ENCODE measurements at places on chromosomes 16 and 17. TPM values are rescaled to one million over a fixed set of nuclear protein-coding genes. Genes with fewer than 3 reads are reported as not detected.

ABCA9 gene
- total RNA-seq, result not detected

CA5A gene
- total RNA-seq, result not detected

SLC38A8 gene
- not detected for total RNA-seq

GDE1 gene
- 70.8 TPM for total RNA-seq

CNTD1 gene
- total RNA-seq, result not detected

CHAD gene
- total RNA-seq, result 0.17 TPM

RAB11FIP4 gene
- total RNA-seq, result 53.2 TPM

MYL4 gene
- total RNA-seq, result not detected

BHLHA9 gene
- 0.34 TPM for total RNA-seq

DNA sequence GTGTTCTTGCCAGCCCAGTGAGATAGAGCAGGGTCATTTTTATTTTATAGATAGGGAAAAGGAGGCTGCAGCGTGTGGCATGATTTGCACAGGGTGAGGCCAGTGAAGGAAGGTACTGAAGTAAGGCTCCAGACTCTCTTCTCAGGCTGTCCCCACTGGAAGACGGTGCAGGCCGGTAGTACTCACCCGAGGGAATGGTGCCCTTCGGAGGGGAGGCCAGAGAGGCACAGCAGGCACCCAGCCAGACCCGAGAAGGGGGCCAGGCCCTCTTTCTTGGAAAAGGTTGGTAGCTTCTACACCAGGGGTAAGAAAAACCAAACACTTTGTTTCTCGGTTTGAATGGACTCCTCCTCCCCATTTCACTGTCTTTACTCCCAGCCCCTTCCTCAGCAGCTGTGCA lies 288 bp downstream of the ANKRD40CL start:
- H3K4me1 ChIP-seq, result no peaks in the 10 kb centered on the region
- no peaks in the 10 kb centered on the region for H3K27me3 ChIP-seq
- H3K27ac ChIP-seq, result no peak overlapping the region
- no peaks in the 10 kb centered on the region for H3K36me3 ChIP-seq

DNA sequence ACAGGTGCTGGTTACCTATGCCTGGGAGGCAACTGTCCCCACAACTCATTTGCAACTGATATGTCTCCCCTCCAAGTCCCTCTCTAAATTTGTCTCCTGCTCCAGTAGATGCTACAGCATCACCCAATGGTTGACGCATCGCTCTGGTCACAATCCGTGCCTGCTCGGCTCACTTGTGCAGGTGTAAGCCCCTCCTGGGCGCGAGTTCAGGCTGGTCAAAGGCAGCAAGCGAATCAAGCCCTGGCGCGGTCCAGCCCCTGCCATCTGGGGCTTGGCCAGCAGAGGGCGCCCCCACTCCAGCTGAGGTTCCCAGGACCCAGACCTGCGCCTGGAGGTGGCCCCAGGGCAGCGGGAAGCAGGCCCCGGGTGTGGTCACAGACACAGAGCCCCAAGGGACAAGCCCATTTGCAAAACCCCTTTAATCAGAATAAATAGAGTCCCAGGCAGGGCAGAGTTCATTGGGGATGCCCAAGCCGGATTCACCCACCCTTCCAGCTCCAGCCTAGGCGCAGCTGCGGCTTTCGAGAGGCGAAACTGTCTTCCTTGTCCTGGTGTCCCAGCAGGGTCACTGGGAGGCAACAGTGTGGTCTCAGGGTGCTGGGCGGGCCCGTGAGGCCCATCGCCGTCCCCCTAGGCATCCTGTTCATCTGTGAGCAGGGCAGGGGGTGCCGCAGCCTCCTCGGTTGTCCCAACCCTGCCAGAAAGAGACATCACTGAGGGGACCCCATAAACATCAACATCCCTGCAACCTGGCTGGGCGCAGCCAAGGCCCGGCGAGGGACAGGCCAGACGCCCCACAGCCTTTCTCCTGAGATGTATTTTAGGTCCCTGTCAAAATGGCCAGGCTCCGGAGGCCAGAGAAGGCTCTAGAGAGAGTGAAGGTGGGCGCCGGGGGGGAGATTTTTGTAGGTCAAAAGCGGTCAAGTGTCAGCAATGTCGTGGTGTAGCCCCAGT lies 15.8 kb downstream of the TMC6 start:
- no peaks in the 10 kb centered on the region for H3K27me3 ChIP-seq
- H3K36me3 ChIP-seq, result no peaks in the 10 kb centered on the region
- no peak overlapping the region for H3K4me3 ChIP-seq

GRCh38 chr17:705863-706262 lies 8.8 kb downstream of the VPS53 start:
- H3K27ac ChIP-seq, result no peak overlapping the region
- no peaks in the 10 kb centered on the region for H3K4me1 ChIP-seq
- no peak for DNase-seq

DNA sequence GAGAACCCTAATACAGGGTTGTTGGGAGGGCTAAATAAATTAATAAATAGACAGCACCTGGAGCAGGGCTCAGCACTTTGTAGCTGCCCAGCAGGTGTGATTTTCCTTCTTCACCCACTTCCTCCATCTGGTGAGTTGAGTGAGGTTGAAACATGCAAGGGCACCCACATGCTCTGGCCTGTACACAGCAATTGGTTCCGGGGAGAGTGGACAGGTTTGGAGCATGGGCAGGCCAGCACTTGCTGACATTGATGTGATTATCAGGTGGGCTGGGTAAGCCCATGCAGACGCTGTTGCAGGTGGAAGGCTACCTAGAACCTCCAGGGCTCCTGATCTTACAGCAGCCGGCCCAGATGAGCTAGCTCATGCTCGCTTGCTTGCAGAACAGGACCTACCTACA lies 1.3 kb upstream of the MRTFB start:
- no peaks in the 10 kb centered on the region for H3K27me3 ChIP-seq
- no peaks in the 10 kb centered on the region for H3K4me1 ChIP-seq
- DNase-seq, result no peak
- no peak overlapping the region for H3K4me3 ChIP-seq

- H3K4me1 ChIP-seq, result no peaks in the 10 kb centered on the region
- no peaks in the 10 kb centered on the region for H3K27me3 ChIP-seq
- H3K4me3 ChIP-seq, result no peak overlapping the region
- H3K27ac ChIP-seq, result no peak overlapping the region
- H3K36me3 ChIP-seq, result no peaks in the 10 kb centered on the region
Observed at GRCh38 chr16:79360267-79360666, 240.3 kb downstream of the MAF start.

GRCh38 chr17:3754458-3755334 lies 31.0 kb downstream of the HASPIN start:
- H3K27me3 ChIP-seq, result no peaks in the 10 kb centered on the region
- peak overlapping the region; percentile 73 for H3K4me3 ChIP-seq
- peak overlapping the region; percentile 60 for H3K27ac ChIP-seq
- peak; percentile 100 for DNase-seq
- no peaks in the 10 kb centered on the region for H3K36me3 ChIP-seq
- H3K4me1 ChIP-seq, result peaks cover 5% of the 10 kb centered on the region

DNA sequence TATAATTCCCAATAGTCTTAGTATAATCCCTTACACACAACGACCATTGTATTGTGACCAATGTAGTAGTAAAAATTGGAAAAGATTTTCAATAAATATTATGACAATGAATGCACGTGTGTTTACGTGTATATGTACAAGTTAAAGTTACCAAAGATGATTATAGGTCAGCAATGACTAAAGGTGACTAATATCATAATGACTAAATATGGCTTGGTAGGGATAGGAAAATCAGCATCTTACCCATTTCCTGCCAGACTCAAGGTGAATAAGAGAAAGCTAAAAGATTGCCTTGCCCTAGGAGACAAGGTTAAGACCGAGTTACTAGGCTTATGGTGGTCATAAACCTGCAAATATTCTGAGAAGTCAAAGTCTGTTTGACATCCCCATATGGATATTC lies 34.4 kb downstream of the CPD start:
- no peak overlapping the region for H3K27ac ChIP-seq
- no peak overlapping the region for H3K4me3 ChIP-seq
- DNase-seq, result no peak
- no peaks in the 10 kb centered on the region for H3K36me3 ChIP-seq

- no peak for DNase-seq
- H3K27ac ChIP-seq, result no peak overlapping the region
- no peak overlapping the region for H3K4me3 ChIP-seq
- no peaks in the 10 kb centered on the region for H3K27me3 ChIP-seq
- peaks cover 12% of the 10 kb centered on the region for H3K36me3 ChIP-seq
Observed at GRCh38 chr17:47470836-47471235, 60.1 kb upstream of the NPEPPS start.

DNA sequence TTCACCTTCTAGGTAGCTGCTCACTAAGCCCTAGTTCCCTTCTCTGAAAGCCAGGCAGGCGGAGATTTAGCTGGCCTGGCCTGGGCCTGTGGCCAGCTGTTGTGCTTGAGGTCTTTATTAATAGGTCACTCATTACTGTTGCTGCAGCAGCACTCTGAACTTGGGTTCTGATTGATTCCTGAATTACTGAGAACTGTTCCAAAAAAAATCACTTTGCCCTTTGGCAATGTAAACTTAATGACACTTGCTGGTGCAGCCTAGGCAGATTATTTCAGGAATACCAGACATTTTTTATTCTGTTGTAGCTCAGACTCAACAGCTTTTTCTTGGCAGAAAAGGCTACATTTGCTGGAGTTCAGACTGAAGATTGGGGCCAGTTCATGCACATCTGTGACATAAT lies 2.7 kb downstream of the TOM1L1 start:
- H3K36me3 ChIP-seq, result peaks cover 37% of the 10 kb centered on the region
- peaks cover 11% of the 10 kb centered on the region for H3K4me1 ChIP-seq
- H3K27ac ChIP-seq, result no peak overlapping the region
- H3K4me3 ChIP-seq, result no peak overlapping the region
- no peak for DNase-seq
- no peaks in the 10 kb centered on the region for H3K27me3 ChIP-seq

DNA sequence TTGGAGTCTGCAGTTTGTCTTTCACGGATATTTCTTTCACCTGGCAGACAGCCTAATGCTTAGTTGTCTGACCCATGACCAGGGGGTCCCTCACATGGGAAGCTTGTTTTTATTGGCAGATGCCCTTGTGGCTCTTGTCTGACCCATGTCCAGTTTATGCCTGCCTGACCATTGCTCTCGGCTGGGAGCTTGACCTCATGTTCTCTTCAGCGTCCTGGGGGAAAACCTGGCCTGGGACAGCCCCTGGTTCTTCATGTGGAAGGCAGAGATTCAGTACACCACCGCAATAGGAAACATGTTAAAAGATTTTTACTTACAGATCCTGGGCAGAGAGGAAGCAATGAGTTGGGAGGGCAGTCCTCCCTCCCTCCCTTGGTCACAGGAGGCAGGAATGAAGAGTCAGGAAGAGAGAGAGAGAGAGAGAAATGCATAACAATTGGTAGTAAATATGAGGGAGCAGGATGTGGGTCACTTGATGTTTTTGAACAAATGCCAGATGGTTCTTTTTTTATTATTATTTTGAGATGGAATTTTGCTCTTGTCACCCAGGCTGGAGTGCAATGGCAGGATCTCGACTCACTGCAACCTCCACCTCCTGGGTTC lies 302.7 kb upstream of the MYOCD start:
- no peak for DNase-seq
- H3K4me1 ChIP-seq, result no peaks in the 10 kb centered on the region
- H3K36me3 ChIP-seq, result no peaks in the 10 kb centered on the region
- H3K27ac ChIP-seq, result no peak overlapping the region
- H3K27me3 ChIP-seq, result no peaks in the 10 kb centered on the region

GRCh38 chr17:67751101-67752074 lies 33.7 kb downstream of the NOL11 start:
- DNase-seq, result peak; percentile 61
- H3K4me1 ChIP-seq, result peaks cover 21% of the 10 kb centered on the region
- no peaks in the 10 kb centered on the region for H3K27me3 ChIP-seq
- no peak overlapping the region for H3K4me3 ChIP-seq
- H3K36me3 ChIP-seq, result peaks cover 2% of the 10 kb centered on the region

- H3K36me3 ChIP-seq, result peaks cover 27% of the 10 kb centered on the region
- peak overlapping the region; percentile 92 for H3K4me3 ChIP-seq
- peak overlapping the region; percentile 100 for H3K27ac ChIP-seq
- H3K4me1 ChIP-seq, result no peaks in the 10 kb centered on the region
- DNase-seq, result no peak
- no peaks in the 10 kb centered on the region for H3K27me3 ChIP-seq
Observed at GRCh38 chr17:58007781-58008706, 998 bp upstream of the SRSF1 start.

GRCh38 chr17:80125656-80126448 lies 21.1 kb downstream of the EIF4A3 start:
- H3K27ac ChIP-seq, result no peak overlapping the region
- H3K4me3 ChIP-seq, result no peak overlapping the region
- H3K4me1 ChIP-seq, result peaks cover 18% of the 10 kb centered on the region
- DNase-seq, result no peak
- no peaks in the 10 kb centered on the region for H3K36me3 ChIP-seq

GRCh38 chr17:18319604-18320256 lies 4.6 kb downstream of the SMCR8 start:
- H3K4me3 ChIP-seq, result no peak overlapping the region
- no peak overlapping the region for H3K27ac ChIP-seq
- peaks cover 11% of the 10 kb centered on the region for H3K36me3 ChIP-seq
- no peak for DNase-seq
- no peaks in the 10 kb centered on the region for H3K4me1 ChIP-seq

DNA sequence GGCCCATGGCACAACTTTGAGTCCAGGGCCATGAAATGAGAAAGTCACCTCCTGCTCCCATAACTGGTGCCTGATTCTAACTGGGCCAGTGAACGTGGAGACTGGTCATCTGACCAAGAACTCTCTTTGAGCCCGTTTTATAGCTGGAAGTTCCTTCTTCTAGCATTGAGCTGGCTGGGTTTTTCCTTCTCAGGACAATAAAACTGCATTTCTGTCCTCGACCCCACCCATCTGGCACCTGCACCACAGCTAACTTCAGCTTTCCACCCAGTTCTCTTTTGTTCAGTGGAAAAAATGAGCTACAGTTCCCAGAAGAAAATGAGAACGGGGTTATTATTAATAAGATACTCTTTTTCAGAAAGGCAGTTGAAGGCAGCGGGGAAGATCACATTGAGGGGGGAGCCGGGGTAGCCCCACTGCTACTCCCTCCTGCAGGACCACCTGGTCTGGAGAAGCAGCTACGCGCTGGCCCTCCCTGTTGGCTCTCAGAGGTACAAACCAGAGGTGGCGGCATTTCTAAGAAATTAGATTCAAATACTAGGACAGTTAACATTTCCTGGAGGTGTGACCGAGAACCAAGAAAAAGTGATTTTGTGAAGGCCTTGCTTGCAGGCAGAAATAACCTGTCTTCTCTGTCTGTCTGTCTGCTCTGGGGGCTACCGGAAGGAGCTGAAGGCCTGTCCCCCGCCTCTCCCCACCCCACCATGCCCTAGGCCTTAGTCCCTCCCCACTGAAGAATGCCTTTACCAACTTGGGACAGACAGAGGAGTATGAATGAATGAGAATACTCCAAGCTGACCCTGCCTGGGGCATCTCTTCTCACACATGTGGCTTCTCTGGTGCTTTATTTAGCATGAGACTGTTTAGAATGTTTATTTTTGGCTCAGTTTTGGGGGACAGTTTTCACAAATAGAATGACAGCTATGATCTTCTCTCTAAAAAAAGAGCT lies 123.9 kb downstream of the XYLT1 start:
- H3K4me1 ChIP-seq, result no peaks in the 10 kb centered on the region
- H3K36me3 ChIP-seq, result no peaks in the 10 kb centered on the region
- H3K27me3 ChIP-seq, result no peaks in the 10 kb centered on the region
- no peak for DNase-seq
- H3K27ac ChIP-seq, result no peak overlapping the region
